Activated CD8-positive, alpha-beta memory T cell treated with anti-CD3 and anti-CD28 coated beads for 1 hour (primary cell): ENCODE measurements at places on chromosomes 11 and 22.

- no peak for DNase-seq
Observed at GRCh38 chr22:44524806-44525205, 26.8 kb upstream of the RTL6 start.

DNA sequence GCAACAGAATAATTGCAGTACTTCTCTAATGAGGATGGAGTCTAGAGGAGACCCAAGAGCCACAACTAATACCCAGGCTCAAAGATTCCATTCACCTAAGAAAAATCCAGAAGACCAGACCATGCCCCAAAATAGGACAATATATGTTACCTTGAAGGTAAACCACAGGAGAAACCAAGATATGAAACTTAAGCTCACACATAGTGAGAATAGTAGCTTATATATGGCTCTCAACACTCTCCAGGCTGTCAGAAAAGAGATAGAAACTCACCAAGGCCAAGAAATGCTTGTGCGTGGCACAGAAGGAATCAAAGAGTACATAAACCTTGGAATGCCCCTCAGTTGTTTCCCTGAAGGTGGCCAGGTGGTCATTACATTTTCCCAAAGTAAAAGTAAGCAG, 9.1 kb downstream of the FAM111A start:
- DNase-seq = no peak

- no peak for DNase-seq
Observed at GRCh38 chr22:43591380-43591779, 179.6 kb downstream of the MPPED1 start.

DNA sequence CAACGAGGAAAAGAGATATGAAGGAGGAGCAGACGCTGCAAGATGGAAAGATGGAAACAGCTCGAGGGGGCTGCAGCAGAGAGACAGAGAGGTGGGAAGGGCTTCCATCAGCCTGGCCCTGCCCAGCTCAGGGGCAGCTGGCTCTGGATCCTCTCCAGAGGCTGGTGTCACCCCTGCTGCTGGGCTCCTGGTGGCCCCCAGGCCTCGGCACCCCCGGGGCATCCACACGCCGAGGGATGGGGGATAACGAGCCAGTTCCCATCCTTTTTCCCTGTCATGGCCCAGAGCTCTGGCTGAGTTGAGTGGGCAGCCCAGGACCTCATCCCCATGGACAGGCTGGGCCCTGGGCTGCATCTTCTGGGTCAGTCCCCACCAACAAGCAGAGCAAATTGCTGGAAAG, 102.3 kb downstream of the ST3GAL4 start:
- no peak for DNase-seq

DNA sequence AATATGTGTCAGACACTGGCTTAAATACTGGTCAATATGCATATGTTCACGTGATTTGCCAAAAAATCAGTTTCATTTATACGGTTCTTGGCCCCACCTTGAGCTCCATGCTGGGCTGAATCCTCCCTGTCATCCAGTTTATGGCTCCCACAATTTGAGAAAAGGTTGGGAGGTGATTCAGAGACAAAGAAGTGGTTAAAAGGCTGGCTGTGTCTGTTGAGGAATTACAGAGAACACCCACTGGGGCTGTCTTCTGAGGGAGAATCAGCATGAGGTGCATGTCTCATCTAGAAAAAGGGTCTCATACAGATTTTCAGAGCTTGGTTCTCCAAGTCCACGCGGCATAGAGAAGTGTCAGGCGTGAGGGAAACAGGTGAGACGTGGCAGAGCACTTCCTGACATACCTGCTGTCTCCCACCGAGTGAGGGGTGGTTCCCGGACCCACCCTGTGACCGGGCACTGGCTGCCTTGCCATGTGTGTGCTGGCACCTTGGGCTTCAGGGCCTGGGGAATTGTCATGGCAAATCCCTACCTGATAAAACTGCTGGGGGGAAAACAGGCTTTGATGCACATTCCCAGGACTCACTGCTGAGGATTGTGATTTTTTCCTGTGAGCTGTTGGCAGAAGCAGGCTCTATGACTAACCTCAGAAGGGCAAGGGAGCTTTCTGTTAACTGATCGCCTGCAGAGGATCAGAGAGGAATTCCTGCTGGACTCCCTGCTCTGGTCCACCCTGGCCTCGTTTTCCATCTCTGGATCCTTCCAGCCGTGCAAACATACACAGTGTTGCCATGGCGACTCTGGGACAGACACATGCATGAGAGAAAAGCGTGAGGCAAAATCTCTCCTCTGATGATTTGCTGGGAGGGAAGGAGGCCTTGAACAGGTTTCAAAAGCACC, 223.6 kb downstream of the ADAMTS15 start:
- no peak for DNase-seq

DNA sequence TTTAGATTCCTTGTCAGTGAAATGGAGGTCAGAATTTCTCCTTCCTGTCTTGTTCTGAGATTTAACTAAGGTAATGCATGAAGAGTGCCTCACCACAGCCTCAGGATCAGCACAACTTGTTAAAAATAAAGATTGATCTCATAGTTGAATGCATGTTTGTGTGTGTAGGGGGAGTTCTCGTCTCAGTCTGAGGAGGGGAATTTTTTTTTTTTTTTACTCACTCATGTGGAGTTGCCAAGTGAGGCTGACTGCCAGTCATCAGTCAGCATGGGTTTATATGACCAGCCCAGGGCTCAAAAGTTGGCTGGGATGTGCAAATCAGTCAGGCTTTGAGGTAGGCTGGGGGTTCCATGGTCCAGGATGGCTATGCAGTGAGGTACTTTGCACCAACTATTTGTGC, 113.2 kb downstream of the FANCF start:
- DNase-seq = no peak

DNA sequence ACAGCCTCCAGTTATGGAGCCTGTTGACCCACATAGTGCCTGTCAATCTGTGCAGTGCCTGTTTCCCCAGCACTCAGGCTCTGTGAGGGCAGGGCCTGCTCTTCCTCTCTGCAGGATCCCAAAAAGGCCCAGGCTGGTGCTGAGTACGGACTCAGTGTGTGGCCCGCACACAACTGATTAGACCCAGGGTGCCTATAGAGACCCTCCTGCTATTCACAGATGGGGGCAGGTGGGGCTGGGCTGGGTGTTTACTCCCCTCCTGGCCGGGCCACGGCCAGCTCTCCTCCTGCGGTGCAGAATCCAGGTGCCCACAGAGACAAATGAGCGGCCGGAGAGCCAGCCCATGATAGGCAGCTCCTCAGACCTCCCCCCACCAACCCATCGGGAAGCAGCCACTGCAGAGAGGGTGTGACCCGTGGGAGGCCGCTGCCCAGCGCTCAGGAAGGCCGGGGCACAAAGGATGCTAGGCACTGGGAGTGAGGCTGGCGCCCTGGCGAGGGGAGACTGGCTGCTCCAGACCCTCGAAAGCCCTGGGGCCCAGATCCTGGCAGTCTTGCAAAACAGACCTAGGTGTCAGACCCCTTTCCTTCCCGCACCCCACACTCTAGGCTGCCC, 239.0 kb downstream of the CTTN start:
- no peak for DNase-seq

- DNase-seq = no peak
Observed at GRCh38 chr11:129681344-129682114, 134.1 kb upstream of the TMEM45B start.

GRCh38 chr11:35298369-35298768, 121.0 kb downstream of the SLC1A2 start:
- no peak for DNase-seq
